ENCODE measurements at places on chromosomes 16 and 17.

DNA sequence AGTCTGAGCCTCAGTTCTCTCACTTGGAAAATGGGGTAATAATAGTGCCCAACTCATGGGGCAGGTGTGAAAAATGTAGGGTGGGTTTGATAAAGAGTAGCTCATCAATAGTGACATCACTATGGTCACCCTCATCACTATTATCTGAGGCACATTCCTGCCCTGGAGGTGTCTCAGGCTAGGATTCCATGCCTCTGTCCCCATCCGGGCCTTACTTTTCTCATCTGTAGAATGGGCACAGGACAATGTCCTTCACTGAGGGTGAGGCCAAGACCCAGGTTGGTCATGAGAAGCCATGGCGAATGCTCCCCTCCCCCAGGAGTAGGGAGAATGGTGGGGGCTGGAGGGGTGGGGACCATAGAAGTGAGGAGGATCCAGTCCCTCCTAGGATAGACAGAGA lies 30.5 kb downstream of the MYO15A start:
- no peak for DNase-seq

GRCh38 chr17:79546386-79546785 lies 64.5 kb downstream of the RBFOX3 start:
- DNase-seq: no peak

GRCh38 chr16:89700649-89701424 lies 668 bp downstream of the SPATA2L start:
- no peak for DNase-seq

- DNase-seq: no peak
Observed at GRCh38 chr17:57563958-57564357, 181.1 kb downstream of the CCDC182 start.

Measured in midbrain (tissue), 1 donor.